Spleen (tissue), 13 donors: ENCODE measurements at places on chromosomes 5 and 9. TPM values are rescaled to one million over a fixed set of nuclear protein-coding genes. Genes with fewer than 3 reads are reported as not detected.

DNA sequence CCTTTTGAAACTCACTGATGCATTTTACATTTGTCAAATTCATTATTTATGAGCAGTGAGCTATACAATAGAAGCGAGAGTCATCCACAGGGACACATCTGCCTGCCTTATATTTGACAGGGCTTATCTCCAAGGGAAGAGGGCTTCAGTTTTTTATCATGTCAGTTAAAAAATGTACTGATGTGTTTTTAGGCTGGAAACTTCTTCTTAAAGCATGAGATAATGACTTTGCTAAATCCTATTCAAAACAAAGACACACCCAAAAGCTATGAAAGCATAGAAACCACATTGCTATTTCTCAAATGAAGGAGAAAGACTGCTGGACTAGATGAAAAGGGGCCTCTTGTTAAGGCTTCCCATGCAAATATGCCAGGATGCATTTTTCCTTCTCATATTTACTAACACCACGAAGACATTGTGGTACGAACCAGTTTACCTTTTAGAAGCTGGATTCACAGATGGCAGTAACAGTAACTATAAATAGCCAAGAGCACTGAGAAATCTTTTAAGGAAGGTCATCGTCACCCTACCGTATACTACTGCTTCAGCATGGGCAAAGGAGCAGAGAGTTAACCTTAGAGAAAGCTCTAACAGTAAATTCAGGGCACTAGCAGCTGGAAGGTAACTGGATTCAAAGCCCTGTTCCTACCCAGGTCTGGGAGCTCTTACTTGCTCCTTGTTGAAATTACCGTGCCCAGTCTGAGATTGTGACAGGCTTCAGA lies 86.3 kb upstream of the IFNK start:
- peak overlapping the region; percentile 22 for H3K27ac ChIP-seq
- H3K4me1 ChIP-seq: peaks cover 9% of the 10 kb centered on the region
- H3K27me3 ChIP-seq: no peaks in the 10 kb centered on the region
- H3K36me3 ChIP-seq: no peaks in the 10 kb centered on the region

GRCh38 chr5:10442576-10442975 lies 897 bp downstream of the ROPN1L start:
- peak overlapping the region; percentile 93 for H3K4me3 ChIP-seq
- H3K4me1 ChIP-seq: peaks cover 66% of the 10 kb centered on the region
- no peak for DNase-seq
- no peaks in the 10 kb centered on the region for H3K36me3 ChIP-seq

Gene PCDHGA3
- 0.60 TPM for total RNA-seq

GRCh38 chr9:7879551-7880245 lies 80.1 kb upstream of the DMAC1 start:
- H3K27me3 ChIP-seq: no peaks in the 10 kb centered on the region
- H3K4me1 ChIP-seq: no peaks in the 10 kb centered on the region
- H3K27ac ChIP-seq: no peak overlapping the region
- DNase-seq: no peak
